Fibroblast of skin of right biceps (primary cell): ENCODE measurements at places on chromosomes 6 and 20.

DNA sequence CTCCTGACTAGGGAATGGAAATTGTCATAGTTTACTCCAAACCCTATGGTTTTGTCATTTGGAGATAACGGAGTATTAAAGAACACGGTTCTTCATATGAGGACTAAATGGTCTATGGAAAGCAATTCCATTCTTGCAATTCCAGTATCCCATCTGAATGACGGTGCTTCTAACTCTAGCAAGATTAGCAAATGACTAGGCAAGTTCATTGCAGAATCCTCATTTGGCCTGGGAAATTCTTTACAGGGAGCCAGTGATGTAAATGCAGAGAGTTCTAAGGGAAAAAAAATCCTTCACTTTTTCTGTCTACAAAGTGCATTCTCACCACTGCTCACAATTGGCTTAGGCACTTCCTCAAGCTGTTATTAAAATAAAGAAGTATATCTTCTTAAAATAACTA, 111.5 kb downstream of the MOXD1 start:
- peak; percentile 36 for DNase-seq

- DNase-seq = peak; percentile 50
Observed at GRCh38 chr6:159376516-159377158, 207.4 kb downstream of the FNDC1 start.

GRCh38 chr20:38982291-38982690, 20.1 kb downstream of the DHX35 start:
- peak; percentile 64 for DNase-seq

- peak; percentile 80 for DNase-seq
Observed at GRCh38 chr20:54649511-54649962, 174.1 kb downstream of the DOK5 start.

- DNase-seq = no peak
Observed at GRCh38 chr6:41693281-41694240, 41.8 kb downstream of the TFEB start.

DNA sequence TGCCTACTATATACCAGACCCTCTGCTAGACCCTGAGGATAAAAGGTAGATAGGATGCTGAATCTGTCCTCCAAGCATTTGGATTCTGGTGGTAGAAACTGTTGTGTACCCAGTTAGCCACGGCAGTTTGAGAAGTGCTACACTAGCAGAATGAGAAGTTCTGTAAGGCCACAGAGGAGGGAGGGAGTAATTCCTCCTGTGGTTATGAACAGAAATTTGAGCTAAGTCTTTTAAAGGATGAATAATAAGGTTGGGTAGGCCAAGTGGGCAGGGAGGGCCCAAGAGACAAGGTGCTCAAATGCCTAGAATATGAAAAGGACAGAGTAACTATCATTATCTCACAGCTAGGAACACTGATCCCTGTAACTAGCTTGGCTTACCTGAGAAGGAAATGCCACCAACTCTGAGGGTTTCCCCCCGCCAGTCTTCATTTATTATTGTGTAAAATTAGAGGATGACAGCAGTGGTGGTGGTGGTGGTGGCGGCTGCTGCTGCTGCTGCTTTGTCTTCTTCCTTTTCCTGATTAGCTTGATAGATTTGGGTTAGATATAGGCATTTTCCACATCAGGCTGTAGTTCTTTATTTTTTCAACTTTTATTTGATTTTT, 243.3 kb downstream of the PRL start:
- DNase-seq = no peak

- no peak for DNase-seq
Observed at GRCh38 chr6:156916130-156916801, 139.1 kb downstream of the ARID1B start.
